ENCODE measurements at places on chromosomes 3 and 15.
A peak's percentile ranks its signal among the peaks of the same experiment; 100 is the strongest.

DNA sequence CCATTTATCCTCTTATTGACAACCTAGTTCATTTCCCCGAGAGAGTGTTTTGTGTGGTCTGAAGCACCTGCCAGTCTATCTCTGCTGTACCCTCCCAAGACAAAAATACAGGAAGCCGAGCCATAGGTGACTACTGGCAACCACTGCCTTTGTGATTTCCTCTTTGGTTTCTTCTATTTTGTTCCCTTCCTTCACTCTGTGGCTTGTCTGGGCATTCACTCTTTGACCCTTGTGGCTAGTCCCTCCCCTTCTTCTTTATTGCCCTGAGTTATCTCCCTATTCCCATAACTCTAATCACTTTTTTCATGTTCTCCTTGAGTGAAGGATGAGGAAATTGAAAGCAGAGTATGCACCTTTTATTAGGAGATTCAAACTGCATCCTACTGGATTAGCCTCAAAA is at the start of gene ADGRG7:
Gene ADGRG7 (plus strand): TSS at position 297 of the 400 bp plus-strand sequence. CDS start 256 bp downstream, outside the sequence.
- no peak for DNase-seq

GRCh38 chr15:56460071-56460470 is 4.9 kb downstream of the MNS1 start:
- DNase-seq, result no peak

DNA sequence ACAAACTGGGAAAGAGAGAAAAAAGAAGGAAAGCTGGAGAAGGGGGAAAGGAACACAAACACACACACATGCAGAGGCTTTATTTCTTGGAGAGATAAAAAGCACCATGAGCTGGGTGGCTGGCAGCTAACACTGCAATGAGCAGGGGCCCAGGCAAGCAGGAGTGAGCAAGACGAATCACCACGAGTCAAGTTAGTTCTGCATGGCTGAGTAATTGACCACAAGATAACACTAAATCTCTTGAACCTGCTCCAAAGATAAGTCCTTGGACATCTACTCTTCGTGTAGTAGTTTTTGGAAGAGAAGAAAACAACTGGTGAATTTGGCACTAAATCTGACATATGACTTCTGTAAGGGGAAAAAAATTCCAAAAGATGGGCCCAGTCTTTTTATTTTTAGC is 100.9 kb downstream of the MYO5A start:
- DNase-seq, result peak; percentile 62

GRCh38 chr3:52121813-52122212 is 32.4 kb downstream of the POC1A start:
- DNase-seq, result no peak

DNA sequence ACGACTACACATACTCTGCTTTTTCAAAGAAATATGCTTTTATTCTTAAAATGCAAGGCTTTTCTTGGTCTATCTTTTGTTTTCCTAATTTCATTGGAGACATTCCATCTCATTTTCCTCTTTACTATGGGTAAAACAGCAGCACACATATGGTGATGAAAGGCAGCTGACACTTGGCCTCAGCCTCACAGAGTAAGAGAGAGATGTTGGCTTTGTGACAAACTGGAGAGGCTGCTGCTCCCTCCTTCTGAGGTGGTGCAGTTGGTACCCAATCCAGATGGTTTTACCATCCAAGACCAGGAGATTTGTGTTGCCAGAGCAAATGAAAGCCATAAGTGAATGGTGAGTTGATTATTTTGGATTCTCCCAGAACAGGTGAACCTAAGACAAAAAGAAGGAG is 13.2 kb upstream of the SLC2A2 start:
- no peak for DNase-seq

GRCh38 chr15:99447497-99448371 is 118.0 kb upstream of the MEF2A start:
- peak; percentile 4 for DNase-seq

DNA sequence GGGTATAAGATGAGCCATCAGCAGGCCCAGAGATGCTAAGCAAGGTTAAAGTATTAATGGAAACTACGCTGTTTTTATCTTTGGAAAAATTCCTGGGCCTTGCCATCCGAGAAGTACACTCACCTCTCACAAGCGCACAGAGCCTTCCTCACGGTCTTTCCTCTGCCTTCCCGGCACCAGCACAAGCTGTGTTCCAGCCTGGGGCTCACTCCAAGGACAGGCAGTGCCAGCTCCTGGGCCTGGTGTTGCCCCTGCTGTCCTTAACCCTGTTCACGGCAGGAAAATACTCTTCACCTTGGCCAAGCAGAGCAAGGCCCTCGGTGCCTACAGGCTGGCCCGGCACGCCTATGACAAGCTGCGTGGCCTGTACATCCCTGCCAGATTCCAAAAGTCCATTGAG is 14.3 kb upstream of the RHO start:
- DNase-seq, result no peak

GRCh38 chr3:182435860-182436259 is 357.4 kb upstream of the ATP11B start:
- no peak for DNase-seq

DNA sequence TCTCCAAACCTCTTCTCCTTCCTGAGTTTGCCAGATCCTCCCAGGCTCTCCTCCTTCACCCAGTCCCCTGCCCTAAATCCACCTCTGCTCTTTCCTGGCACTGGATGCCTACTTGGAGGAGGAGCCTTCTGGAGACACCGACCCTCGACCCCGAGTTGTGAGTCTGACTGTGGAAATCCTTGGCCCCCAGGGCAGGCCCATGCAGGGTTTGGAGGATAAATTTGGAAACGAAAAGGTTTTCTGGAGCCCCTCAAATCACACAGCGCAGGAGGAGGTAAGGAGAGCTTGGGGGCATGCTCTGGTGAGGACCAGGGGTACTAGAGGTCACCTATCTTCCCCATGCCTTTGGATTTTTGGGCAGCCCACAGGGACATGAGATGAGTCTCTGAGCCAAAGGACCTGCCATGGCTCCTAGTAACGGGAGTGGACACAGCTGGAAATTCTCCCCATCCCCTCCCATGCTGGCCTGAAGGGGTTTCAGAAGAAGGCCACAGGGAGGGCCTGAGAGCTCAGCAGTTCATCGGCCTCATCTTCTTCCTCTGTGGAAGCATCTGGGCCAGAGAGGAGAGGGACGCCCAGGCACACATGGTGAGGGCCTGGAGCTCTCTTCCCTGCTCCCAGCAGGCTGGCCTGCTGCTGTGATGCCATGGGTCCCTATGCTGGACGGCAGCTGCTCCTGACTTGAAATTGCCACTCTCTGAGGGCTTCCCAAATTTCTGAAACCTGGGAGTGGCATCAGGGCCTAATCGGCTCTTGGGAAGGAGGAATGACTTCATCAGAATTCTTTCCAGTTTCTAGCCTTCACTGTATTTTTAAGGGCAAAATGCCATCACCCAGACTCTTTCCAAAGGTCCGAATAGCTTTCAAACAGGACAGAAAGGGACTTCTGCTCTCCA is 68.6 kb upstream of the ITGA11 start:
- DNase-seq, result peak; percentile 39

GRCh38 chr15:42011074-42011473 is 9.8 kb downstream of the PLA2G4E start:
- DNase-seq, result no peak

DNA sequence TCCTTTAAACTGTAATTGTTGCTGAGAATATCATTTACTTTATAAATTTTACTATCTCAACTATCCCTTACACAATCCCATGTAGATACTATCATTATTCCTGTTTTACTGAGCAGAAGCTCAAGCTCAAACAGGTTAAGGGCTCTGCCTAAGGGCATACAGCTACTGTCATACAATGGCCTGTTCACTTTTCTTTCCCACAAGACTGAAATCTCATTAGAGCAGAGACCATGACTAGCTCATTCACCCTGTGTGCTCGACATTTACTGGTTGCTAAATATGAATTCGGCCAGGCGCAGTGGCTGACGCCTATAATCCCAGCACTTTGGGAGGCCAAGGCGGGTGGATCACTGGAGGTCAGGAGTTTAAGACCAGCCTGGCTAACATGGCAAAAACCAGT is 1.6 kb upstream of the MESP2 start:
- no peak for DNase-seq

DNA sequence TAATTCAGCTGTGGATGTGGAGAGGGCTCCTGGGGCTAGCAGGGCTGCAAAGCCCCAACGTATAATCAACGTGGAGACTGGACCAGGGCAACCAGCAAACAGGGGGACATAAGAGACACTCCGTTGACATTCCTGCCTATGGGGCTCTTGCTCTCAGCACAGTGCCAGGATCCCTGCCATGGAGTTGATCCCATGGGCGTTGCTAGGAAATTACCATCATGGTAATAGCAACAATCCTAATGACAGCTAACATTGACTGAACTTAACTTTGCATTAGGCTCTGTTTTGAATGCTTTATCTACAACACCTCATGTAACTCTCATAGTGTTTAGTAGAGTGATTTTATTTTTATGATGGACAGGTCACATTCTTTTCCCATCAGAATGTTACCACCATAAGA is 16.9 kb downstream of the GASK1A start:
- DNase-seq, result no peak

GRCh38 chr3:114846779-114847178 is 300.3 kb downstream of the ZBTB20 start:
- DNase-seq, result peak; percentile 27

GRCh38 chr15:78981532-78982313 is 36.9 kb upstream of the CTSH start:
- DNase-seq, result no peak

DNA sequence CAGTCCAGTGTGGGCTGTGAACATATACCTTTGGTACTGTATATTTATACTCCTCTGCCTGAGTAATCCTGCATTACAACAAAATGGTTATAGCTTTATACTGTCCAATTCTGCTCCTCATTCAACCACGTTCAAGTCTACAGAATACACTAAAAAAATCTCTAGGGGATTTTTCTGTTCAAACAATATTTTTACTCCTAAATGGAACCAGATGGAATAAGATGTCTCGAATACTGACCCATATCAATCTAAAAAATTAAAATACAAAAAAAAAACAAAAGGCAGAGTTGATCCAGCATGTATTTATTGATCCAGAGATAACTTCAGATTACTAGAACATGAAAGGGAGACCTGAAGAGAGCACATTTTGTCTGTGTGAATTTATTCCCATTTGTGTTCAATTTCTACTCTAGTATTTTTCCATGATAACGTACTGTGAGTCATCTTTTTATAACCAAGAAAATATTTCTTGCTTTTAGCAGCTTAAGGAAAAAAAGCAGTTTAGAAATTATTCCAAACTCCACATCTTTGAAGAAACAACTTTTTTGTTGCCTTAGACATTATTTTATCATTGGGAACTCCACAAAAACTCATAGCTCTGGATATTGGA is 910.7 kb downstream of the TBL1XR1 start:
- DNase-seq, result peak; percentile 15

GRCh38 chr3:101017017-101017416 is 23.8 kb upstream of the ABI3BP start:
- DNase-seq, result peak; percentile 26

DNA sequence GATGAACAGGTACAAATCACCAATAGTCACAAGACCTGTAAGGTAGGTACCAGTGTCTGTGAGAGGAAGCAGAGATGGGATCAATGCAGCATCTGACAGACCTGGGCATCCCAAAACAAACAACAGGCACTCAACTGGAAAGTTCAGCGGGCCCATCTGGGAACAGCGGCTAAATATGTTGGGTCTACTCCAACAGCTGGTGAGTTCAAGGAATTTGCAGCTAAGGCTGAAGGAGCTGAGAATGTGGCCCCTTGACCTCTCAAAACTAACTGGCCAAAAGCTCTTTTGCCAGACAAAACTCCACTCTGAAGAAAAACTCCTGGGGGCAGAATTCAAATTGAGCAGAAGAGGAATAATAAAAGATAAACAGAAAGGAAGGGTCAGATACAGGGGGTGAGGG is 24.4 kb downstream of the AVEN start:
- DNase-seq, result no peak

GRCh38 chr15:70483513-70483912 is 279.8 kb downstream of the UACA start:
- no peak for DNase-seq

- no peak for DNase-seq
Observed at GRCh38 chr3:138471481-138471880, 37.1 kb downstream of the ESYT3 start.

DNA sequence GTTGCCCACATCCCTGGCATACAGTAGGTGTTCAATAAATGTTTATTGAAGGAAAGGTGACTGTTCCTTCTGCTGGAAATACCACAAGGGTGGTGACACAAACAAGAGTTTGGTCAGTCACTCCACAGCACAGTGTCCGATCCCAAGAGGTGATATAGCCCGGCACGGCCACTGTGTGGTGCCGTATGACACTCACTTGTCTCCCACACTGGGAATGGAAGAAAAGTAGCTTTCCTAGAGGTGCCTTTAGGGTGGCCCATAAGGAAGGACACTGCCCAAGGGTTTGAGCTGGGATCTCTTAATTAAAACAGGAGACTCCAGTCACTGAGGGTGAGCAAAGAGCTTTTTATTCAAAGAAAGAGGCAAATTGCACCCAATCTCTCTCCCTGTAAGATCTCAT is 40.5 kb downstream of the TGM4 start:
- peak; percentile 29 for DNase-seq

DNA sequence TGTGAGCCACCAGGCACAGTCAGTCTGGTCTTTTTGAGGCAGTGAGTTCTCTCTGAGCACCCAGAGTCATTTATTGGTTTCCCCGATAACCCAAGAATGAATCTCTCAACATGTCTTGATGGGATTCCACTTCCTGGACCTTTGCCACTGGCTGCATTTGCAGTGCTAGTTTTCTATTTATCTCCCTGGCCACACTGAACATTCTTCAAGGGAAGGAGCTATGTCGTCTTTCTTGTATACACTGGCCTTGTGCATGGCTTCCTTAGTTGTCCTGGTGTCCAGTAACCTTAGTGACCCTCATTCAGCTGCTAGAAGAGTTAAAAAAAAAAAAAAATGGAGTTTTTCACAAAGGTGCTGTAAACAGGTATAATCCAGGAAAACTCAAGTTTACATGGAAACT is 64.9 kb upstream of the CMTM7 start:
- no peak for DNase-seq

DNA sequence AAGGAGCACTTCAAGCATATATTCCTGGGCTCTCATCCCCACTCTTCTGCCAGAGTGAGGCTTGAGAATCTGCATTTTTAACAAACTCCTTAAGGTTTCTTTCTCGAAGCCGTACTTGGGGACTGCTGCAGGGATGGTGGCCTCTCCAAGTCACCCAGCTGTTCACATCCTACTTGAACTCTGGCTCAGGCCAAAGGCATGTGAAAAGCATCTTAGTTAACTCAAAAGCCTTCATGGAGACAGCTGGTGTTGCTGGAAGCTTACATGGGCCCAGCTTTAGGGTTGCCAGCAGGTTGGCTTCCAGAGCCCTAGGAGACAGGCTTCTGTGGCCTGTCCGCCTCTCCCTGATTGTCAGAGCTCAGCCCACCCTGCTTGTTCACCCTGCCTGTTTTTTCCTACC is 139.2 kb downstream of the THSD4 start:
- DNase-seq, result no peak

DNA sequence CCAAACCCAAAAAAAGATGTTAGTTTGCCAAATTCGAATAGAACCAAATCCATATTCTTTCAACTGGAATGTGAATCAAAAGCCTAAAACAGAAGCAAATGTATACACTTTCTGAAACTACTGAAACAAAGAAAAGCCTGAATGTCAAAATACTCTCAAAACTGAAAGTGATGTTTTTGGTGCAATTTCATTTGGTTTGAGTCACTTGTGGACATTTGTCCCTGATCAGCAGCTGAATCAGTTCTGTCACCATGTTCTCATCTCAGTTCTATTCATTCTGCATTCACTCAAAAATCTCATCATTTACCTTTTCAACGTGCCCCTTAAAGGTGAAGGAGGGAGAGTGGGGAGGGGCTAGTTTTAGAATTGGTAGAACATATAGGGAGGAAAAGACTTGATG is 266.8 kb downstream of the ABHD5 start:
- DNase-seq, result no peak

Data from GM03348 (cell line).